Activated naive CD4-positive, alpha-beta T cell treated with anti-CD3 and anti-CD28 coated beads, Interleukin-2, amount 10 ng/mL, durations not matched to agents 7 days and 5 days (primary cell): ENCODE measurements at places on chromosomes 12 and 14.

- no peaks in the 10 kb centered on the region for H3K27me3 ChIP-seq
- DNase-seq = no peak
- H3K4me1 ChIP-seq = no peaks in the 10 kb centered on the region
Measured at GRCh38 chr12:38892087-38892786, 13.2 kb downstream of the CPNE8 start.

GRCh38 chr14:61090432-61091216 is 109.6 kb downstream of the SLC38A6 start:
- no peak overlapping the region for H3K27ac ChIP-seq
- no peaks in the 10 kb centered on the region for H3K36me3 ChIP-seq
- H3K4me1 ChIP-seq = no peaks in the 10 kb centered on the region
- no peaks in the 10 kb centered on the region for H3K27me3 ChIP-seq

DNA sequence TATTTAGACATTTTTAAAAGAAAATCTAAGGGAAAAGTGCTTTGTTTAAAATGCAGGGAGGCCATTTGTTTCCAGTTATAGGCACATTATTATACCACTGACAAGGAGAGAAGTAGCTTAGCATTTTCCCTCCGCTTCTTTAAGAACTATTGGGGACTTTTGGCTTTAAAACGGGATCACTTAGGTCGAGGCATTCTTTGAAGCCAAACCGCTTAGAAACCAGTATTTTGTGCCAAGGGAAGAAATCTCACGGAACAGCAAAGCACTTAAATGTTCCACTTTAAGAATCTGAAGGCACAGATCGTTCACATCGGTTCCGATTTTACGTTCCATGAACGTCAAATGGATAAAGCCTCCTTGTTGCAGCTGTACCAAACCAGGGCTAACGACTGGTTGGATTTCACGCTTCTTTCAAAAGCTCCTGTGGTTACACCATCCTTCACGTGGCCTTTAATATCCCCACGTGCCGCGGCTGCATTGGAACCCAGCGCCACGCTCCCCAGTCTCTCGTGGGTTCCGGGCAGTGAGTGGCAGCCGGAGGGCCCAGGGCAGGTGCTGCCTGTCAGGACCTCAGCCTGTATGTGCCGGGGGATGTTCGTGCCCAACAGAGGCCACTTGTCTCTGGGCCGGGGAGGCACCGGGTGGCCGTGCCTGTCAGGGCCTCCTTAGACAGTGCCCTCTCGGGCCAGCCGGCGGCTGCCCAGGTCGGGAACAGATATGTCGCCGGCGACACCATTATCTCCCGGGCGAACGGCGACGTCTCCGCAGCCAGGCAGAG is 195.4 kb downstream of the KIF26A start:
- no peaks in the 10 kb centered on the region for H3K4me1 ChIP-seq
- no peak overlapping the region for H3K4me3 ChIP-seq
- H3K27ac ChIP-seq = no peak overlapping the region
- H3K36me3 ChIP-seq = peaks cover 6% of the 10 kb centered on the region
- H3K27me3 ChIP-seq = peaks cover 9% of the 10 kb centered on the region

GRCh38 chr14:73936548-73936947 is 13.3 kb downstream of the FAM161B start:
- H3K36me3 ChIP-seq = peaks cover 26% of the 10 kb centered on the region
- no peaks in the 10 kb centered on the region for H3K27me3 ChIP-seq
- no peak for DNase-seq

DNA sequence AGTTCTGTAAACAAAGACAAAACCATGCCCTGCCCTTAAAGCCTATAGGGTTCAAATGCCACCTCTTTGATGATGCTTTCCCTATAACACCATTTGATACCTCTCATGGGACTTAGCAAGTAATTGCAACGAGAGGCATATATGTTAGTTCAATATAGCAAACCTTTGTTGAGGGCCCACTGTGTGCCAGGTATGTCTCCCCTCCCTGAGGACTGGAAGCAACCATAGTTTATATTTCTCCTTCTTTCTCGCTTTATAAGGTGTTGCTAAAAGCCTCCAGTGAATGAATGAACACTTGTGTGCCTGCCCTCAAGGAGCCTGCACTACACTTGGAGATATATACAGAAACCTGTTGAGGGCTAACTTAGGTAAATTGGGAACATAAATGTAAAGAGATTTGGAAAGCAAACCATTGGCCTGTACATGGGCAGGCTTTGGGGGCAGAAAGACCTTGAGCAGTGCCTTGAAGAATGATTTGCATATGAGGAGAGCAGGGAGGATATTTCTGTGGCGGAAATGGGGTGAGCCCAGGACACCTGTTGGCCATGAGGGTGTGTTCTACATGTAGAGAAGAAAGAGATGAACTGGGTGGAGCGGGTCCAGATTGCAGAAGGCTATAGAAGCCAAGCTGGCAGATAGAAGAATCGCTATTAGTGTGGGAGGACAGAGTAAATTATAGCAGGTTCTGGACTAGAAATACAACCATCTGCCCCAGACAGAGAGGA is 1.8 kb upstream of the CKAP4 start:
- H3K36me3 ChIP-seq = no peaks in the 10 kb centered on the region
- peak overlapping the region; percentile 9 for H3K27ac ChIP-seq
- peak overlapping the region; percentile 65 for H3K4me3 ChIP-seq
- DNase-seq = no peak
- peaks cover 15% of the 10 kb centered on the region for H3K4me1 ChIP-seq

GRCh38 chr12:89862511-89863445 is 154.1 kb upstream of the ATP2B1 start:
- peak overlapping the region; percentile 92 for H3K27ac ChIP-seq
- peaks cover 29% of the 10 kb centered on the region for H3K36me3 ChIP-seq
- DNase-seq = peak; percentile 54
- peaks cover 41% of the 10 kb centered on the region for H3K4me1 ChIP-seq

- H3K4me1 ChIP-seq = peaks cover 16% of the 10 kb centered on the region
- no peak overlapping the region for H3K4me3 ChIP-seq
- no peak for DNase-seq
- H3K27ac ChIP-seq = no peak overlapping the region
- H3K36me3 ChIP-seq = no peaks in the 10 kb centered on the region
Measured at GRCh38 chr14:23174296-23175184, 8.9 kb downstream of the SLC7A8 start.

- peaks cover 4% of the 10 kb centered on the region for H3K27me3 ChIP-seq
- no peak for DNase-seq
- no peaks in the 10 kb centered on the region for H3K36me3 ChIP-seq
- no peak overlapping the region for H3K4me3 ChIP-seq
- H3K27ac ChIP-seq = no peak overlapping the region
Measured at GRCh38 chr12:94807951-94808350, 157.6 kb upstream of the TMCC3 start.

GRCh38 chr14:31283153-31283552 is 75.6 kb upstream of the HECTD1 start:
- H3K27ac ChIP-seq = no peak overlapping the region
- no peak overlapping the region for H3K4me3 ChIP-seq
- no peak for DNase-seq
- H3K4me1 ChIP-seq = peaks cover 4% of the 10 kb centered on the region

GRCh38 chr12:18794000-18794399 is 56.1 kb downstream of the CAPZA3 start:
- no peak overlapping the region for H3K27ac ChIP-seq
- DNase-seq = no peak
- H3K4me3 ChIP-seq = no peak overlapping the region
- no peaks in the 10 kb centered on the region for H3K27me3 ChIP-seq
- H3K36me3 ChIP-seq = no peaks in the 10 kb centered on the region
- H3K4me1 ChIP-seq = no peaks in the 10 kb centered on the region

DNA sequence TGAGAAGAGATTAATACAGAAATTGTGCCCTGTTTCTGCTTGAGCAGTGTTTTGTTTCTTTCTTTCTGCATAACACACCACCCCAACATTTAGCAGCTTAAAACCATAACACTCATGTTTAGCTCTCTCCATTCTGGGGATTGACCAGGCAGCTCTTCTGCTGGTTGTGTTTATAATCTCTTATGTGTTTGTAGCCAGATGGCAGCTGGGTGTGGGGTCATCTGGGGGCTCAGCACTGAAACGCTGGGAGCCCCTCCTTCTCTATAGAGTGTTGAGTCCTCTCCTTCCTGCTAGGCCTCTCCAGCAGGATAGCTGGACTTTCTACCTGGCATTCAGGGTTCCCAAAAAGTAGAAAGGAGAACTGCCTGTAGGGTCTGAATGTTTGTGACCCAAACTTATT is 270.6 kb downstream of the TTC8 start:
- no peak for DNase-seq
- H3K4me3 ChIP-seq = no peak overlapping the region
- H3K27ac ChIP-seq = no peak overlapping the region
- H3K27me3 ChIP-seq = no peaks in the 10 kb centered on the region
- no peaks in the 10 kb centered on the region for H3K4me1 ChIP-seq

DNA sequence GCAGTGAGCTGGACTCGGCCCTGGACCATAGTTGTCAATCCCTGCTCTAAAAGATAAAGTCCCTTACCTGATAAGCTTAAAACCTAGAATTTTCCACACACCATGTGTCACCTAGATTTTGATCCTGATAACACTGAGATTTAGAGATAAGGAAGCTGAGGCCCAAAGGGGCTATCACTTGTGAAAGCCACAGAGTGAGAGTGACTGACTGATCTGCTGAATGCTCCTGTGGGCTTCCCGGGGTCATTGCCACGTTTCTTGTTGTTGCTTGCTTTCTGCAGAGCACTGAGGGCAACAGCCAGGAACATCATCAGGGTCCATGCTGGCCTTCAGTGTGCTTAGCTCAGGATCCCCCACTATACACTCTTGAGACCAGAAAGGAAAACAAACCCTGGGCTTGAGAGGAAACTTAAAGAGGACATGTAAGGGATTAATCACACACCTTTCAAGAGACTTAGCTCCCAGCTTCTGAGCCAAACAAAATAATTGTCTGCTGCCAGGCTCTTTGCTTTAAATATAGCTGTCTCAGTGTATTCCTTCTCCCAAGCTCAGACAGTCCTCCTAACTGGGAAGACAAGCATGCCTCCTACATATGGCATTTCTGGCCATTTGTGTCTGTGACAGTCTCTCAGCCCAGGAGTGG is 82.6 kb upstream of the ARHGAP5 start:
- H3K4me3 ChIP-seq = no peak overlapping the region
- H3K27ac ChIP-seq = no peak overlapping the region
- H3K4me1 ChIP-seq = no peaks in the 10 kb centered on the region
- no peak for DNase-seq

- H3K27ac ChIP-seq = no peak overlapping the region
- no peaks in the 10 kb centered on the region for H3K4me1 ChIP-seq
- H3K27me3 ChIP-seq = no peaks in the 10 kb centered on the region
- no peak for DNase-seq
Measured at GRCh38 chr12:85673921-85674420, 162.2 kb downstream of the RASSF9 start.

DNA sequence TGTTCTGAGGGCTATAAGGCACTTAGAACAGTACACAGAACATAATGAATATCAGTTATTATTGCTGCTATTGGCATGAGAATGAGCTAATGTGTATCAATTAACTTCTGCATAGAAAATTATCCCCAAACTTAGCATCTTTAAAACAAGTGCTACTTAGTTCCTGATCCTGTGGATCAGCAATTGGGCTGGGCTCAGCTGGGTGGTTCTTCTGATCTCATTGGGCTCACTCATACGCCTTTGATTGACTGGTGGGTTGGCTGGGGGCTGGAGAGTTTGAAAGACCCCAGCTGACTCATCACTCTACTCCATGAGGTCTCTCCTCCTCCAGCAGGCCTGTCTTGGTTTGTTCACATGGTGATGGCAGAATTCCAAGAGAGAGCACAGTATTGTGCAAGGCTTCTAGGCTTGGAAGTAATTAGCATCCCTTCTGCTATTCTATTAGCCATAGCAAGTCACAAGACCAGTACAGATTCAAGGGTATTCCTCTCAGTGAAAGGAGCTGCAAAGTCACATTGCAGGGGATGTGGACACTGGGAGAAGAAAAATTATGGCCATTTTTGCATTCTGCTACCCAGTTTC is 27.2 kb upstream of the HSPB8 start:
- no peak overlapping the region for H3K27ac ChIP-seq
- H3K36me3 ChIP-seq = no peaks in the 10 kb centered on the region
- H3K4me3 ChIP-seq = no peak overlapping the region

DNA sequence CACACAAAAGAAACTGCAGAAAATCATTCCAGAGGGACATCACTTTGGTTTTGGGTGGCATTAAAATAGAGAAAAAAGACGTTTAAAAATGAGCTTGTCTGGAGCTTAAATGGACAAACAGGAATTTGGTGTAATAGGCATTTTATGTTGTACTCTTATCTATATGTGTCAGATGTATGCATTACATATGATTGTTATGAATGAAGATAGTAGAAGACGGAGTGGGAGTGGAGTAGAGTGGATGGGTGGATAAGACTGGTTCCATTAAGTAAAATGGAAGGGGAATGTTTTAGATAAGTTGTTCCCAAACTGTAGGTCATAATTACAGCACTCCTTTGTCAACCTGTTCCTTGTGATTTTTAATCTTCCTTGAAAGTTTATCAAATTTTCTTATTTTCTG is 1.9 kb downstream of the CCDC91 start:
- H3K4me3 ChIP-seq = no peak overlapping the region
- H3K27ac ChIP-seq = no peak overlapping the region
- peaks cover 40% of the 10 kb centered on the region for H3K4me1 ChIP-seq
- DNase-seq = no peak
- no peaks in the 10 kb centered on the region for H3K27me3 ChIP-seq

DNA sequence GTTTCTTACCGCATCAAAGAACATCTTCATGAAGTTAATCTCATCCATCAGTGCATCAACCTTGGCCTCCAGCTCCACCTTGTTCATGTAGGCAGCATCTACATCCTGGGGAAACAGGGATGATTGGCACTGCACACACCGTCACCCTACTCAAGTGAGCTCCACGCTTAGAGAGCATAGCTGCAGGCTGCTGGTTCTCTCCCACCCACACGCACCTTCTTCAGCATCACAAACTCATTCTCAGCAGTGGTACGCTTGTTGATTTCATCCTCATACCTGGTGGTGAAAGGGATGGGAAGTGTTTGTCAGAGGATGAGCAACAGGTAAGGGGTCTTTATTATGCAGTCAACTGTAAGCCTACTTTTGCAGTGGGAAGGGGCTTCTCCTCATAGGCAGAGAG is 2.3 kb downstream of the KRT5 start:
- H3K27ac ChIP-seq = no peak overlapping the region
- no peak overlapping the region for H3K4me3 ChIP-seq
- no peak for DNase-seq
- H3K27me3 ChIP-seq = peaks cover 36% of the 10 kb centered on the region
- H3K36me3 ChIP-seq = no peaks in the 10 kb centered on the region

- DNase-seq = no peak
- H3K4me1 ChIP-seq = no peaks in the 10 kb centered on the region
- H3K27ac ChIP-seq = no peak overlapping the region
- H3K36me3 ChIP-seq = peaks cover 13% of the 10 kb centered on the region
- H3K27me3 ChIP-seq = no peaks in the 10 kb centered on the region
- no peak overlapping the region for H3K4me3 ChIP-seq
Measured at GRCh38 chr14:89332031-89332430, 85.0 kb downstream of the FOXN3 start.

GRCh38 chr12:53995002-53995377 is 5.0 kb upstream of the HOXC9 start:
- DNase-seq = peak; percentile 44
- H3K4me1 ChIP-seq = peaks cover 22% of the 10 kb centered on the region
- H3K27ac ChIP-seq = peak overlapping the region; percentile 45
- H3K4me3 ChIP-seq = peak overlapping the region; percentile 22
- H3K27me3 ChIP-seq = peaks cover 100% of the 10 kb centered on the region
